Suprapubic skin (tissue), 4 donors: ENCODE measurements at places on chromosomes 5 and 9.

DNA sequence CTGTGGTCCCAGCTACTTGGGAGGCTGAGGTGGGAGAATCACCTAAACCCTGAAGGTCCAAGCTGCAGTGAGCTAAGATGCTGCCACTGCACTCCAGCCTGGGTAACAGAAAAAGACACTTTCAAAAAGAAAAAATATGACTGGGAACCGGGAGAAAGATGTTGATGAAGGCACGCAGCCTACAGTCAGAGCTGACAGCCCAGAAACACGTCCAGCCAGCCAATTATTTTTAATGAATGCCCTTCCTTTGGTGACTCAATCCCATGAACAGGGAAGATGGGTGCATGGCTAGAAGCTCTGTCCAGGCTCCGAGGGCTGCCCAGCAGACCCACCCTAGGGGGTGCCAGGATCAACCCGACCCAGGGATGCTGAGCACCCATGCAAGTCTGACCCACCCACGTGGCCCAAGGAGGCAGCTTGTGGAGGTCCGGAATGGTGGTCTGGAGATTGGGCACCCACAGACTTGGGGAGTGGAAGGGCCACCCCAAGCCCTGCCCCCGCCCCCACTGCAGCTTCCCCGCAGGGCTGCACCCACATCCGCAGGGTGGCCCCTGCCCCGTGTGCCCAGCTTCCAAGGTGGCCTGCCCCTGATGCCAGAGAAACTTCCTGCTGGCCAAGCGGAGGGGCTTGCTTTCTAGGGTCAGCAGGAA is 51.0 kb downstream of the ADAMTS2 start:
- peak; percentile 74 for DNase-seq

- DNase-seq = no peak
These were observed 6.0 kb upstream of the CCNJL start for GRCh38 chr5:160318409-160318808.

DNA sequence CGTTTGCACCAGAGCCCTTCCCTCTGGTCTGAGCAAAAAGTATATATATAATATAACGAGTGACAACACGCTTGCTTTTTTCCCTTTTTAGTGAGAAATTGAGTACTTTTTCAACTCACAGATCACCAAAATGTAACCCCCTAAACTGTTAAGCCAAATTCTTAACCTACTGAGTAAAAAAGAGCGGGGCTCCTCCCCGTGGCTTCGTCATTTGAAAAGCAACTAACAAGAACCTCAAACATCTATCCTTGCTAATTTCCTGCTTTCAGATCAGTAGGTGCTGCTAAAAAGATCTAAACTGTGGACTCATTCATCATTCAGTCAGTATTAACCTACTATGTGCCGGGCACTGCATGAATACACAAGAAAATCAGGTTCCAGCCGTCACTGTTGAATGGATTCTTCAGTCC is 1.0 kb upstream of the PTBP3 start:
- DNase-seq = no peak

DNA sequence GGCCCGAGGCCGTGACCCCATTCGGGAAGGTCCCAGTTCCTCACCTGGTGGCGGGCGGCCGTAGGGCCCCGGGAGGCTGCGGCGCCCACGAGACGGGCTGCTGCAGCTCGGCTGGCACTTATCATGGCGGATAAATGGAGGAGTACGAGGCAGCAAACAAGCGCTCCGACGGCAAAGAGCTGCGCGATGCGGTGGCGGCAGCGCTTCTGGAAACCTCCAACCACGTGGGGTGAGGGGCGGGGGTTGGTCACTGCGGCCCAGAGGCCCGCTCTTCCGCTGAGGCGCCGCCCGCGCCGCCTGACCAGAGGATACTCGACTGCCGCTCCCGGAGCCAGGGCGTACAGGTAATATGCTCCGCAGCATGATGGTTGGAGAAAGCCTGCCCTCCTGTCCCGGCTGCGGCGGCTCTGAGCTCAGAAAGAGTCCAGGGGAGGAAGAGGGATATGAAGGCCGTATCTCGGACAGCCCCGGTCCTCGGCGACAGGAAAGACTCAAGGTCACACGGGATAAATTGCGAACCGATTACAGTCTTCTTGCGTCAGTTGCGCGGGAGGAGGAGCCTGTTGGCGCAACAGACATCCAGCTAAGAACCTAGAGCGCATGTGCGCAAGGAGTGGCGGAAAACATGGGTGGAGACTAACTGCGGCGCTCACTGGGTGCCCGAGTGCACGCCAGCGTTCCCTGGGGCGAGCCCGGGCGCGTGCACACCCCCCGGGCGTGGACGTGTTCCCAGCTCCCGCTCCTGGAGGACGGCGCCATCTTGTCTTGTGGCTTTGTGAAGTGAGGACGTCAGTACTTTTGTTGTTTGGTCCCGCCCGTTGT is at the start of gene HSPA9:
TSS of gene HSPA9 (minus strand) at position 208 of the 822 bp plus-strand sequence. CDS start at position 125, 83 bp downstream.
- DNase-seq = peak; percentile 98

DNA sequence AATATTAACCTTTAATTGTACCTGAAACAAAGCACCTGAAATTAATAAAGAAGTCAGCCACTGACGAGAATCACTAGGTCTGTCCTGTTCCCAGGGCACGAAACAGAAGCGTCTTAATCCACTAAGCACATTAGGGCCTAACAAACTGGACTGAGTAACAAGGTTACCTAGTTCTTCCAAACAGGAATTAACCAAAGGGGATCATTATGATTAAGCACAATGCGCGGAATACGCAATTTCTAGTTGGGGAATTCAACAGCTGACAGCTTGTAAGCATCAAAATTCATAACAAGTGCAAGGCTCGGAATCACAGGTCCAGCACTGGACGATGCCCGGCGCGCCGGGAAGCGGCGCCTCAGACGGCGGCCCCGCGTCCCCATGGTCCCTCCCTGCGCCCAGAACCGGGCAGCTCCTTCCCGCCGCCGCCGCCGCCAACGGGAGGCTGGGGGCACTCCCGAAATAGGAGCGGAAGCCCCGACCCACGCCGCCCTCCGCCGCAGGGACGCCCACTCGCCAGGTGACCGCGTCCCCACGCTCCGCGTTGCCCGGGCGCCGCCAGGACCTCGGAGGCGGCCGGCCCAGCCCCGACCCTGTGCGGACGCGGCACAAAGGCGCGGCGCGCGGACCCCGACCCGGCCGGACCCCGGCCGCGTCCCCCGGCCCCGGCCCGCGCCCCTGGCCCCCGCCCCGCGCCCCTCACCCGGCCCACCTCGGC is 898 bp downstream of the CAMSAP1 start:
- DNase-seq = peak; percentile 65

GRCh38 chr9:98558575-98558974 is 150.2 kb downstream of the GABBR2 start:
- DNase-seq = no peak

GRCh38 chr5:88842784-88843183 is 40.2 kb downstream of the MEF2C start:
- DNase-seq = no peak

GRCh38 chr9:16823906-16824305 is 46.6 kb downstream of the BNC2 start:
- DNase-seq = no peak

DNA sequence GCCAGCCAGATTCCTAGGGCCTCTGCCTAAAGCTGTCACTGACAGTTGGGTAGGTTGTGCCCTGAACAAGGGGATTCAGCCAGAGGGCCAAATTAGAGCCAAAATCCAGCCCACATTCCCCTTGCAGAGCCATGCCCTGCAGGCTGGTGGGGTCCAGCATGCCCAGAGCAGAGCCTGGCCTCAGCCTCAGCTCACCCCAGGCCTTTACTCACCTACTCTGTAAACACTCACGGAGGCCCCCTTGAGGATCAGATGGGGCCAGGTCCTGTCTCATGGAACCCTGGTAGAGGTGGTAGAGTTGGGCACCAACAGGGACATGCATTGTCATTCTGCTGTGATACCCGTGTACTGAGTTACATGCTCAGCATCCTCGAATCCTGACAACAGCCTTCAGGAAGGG is 74.9 kb downstream of the LMX1B start:
- DNase-seq = no peak

DNA sequence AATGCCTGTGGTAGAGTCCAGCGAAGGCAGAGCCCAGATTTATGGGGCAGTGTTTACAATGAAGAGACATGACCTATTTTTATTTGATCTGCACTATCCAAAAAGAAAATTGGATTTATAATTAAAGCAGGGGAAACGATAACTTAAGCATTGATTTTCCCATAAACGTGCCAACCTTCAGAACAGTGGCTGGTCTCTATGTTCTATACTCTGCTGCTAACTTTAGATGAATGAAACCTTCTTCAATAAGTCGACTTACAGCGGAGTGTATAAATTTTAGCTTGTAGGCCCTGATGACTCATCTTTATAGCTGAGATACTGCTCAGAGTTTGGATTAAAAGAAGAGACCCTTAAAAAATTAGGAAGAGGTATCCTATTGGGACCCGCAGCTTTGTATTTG is 452.6 kb downstream of the TLR4 start:
- no peak for DNase-seq

GRCh38 chr9:111959468-111960359 is 63.1 kb downstream of the UGCG start:
- peak; percentile 79 for DNase-seq

GRCh38 chr9:130765137-130766020 is 69.7 kb upstream of the ABL1 start:
- no peak for DNase-seq

DNA sequence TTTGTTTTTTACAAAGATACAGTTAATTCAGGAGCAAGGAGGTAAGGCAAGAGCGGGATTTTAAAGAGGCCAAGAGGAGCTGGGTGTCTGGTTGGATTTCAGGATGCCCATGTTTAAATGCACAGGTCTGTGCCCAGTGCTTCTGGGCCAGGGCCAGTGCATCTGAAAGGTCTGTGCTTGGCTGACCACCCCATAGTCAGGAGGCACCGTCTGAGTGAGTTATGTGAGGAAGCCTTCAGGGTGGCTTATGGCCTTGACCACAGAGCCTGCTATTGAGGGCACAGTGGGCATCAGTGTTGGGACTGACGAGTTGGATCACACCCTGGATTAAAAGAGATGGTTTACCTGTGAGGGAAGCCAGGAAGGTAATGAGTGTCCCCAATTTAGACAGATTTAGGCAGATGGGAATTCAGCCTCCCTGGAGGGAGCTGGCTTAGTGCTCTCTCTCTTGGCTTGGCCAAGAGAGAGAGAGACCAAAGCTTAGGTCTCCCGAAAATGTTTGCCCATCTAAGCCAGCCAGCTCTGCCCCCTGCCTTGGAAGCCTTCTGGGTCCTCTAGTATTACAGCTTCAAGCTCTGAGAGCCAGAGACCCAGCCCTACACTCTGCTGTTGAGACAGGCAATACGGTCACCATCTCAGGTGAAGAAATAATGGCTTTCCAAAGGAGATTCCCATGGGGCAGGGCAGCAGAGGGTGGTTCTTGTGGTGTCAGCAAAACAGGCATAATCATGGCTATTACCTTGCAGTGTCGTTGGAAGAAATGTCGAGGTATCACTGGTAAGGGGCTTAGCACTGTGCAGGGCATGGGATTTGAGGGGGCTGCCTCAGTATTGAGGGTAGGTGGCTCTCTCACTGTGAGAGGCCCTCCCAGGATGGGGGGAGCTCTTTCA is 68.6 kb downstream of the RGS3 start:
- peak; percentile 21 for DNase-seq

- DNase-seq = no peak
These were observed 4.2 kb upstream of the FGF18 start for GRCh38 chr5:171415115-171415730.

GRCh38 chr5:29214839-29215238 is 1978.6 kb upstream of the CDH6 start:
- no peak for DNase-seq

GRCh38 chr5:102911973-102912372 is 156.9 kb downstream of the PAM start:
- DNase-seq = no peak

DNA sequence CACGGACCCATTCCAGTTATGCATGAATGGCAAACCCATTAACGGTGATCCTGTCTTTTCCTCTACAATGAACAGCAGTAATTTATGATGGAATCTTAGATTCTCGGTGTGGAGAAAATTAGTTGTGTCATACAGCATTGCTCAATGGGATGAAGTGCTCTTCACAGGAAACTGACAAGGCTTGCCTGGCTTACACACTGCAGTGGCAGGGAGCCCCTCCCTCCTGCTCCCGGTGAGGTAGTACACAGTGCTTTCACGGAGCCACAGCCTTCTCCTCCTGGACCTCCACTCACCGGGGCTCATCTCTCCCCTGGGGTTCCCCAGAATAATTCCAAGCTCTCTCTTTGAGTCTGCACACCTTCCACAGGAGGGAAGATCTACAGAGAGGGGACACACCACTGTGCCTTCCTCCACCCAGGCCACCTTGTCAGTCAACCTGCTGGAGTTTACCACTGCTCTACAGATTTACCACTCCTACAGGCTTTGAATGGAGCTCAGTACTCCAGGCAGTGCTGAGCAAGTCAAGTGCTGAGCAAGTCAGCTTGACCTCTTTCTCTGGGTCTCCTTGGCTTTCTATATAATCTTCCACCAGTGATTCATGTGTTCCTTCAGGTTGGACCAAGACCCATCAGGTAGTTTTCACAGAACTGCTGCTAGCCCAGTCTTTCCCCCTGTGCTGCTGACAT is 59.1 kb upstream of the TBC1D2 start:
- peak; percentile 5 for DNase-seq

- no peak for DNase-seq
These were observed 110.3 kb downstream of the SLC12A2 start for GRCh38 chr5:128193665-128194390.

DNA sequence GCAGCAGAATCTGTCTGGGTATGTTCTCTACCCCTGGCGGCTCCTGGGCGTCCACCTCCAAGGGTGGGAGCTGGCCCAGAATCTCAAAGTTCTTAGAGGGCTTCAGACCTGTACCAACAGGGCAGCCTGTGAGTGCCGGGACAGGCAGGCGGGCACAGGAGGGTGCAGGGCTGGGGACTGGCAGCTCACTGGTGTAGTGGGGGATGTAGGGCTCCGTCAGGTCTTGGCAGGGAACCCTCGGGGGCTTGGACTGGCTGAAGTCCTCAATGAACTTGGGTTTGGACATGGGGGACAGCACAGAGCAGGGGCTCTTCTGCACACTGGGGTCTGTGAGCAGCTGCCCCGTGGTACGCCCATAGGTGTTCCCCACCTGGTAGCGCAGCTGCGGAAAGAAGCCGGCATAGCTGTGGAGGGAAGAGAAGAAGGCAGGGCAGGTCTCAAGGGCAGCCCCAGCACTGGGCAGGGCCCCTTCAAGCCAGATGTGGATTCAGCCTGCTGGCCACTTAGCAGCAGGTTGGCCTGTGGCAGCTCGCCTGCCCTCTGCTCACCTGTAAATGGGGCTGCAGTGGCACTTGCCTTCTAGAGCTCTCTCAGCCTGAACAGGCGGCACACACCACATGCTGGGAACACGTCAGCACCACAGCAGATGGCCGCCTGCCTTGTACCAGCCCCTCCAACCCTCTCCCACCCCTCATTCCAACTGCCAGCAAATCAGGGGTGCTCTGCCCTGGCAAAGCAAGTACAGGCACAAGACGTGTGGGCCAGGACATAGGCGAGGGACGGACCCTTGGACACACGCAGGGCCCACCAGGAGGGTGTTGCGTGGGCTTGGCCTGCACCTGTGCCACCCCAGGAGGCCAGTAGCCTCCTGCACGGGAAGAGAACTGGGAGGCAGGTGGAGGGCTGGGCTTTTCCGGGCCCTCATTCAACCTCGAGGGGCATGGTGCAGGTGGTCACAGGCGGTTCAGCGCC is 4.6 kb downstream of the TUBB4B start:
- DNase-seq = no peak

- peak; percentile 23 for DNase-seq
These were observed 44.3 kb upstream of the SH3PXD2B start for GRCh38 chr5:172498431-172499129.

- DNase-seq = no peak
These were observed 80.3 kb downstream of the HMHB1 start for GRCh38 chr5:143892271-143892670.
